ENCODE measurements at places on chromosomes 6 and 20.

DNA sequence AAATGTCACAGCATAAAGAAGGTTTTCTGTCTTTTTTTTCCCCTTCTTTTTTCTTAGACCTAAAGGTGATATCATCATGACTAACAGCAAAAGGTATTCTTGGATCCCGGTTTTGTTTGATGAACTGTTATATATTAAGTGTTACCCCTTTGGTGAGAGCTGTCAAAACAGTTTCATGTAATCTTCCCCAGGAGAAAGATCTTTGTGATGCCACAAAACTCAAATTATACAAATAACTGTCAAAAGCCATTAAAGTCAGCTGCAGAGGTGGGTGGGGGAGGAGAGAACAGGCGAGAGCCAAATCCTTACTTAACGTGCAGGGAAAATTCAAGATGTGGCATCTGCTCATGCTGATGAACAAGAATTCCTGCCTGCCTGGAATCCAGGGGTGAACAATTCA lies 258.2 kb downstream of the BMP7 start:
- DNase-seq, result no peak

DNA sequence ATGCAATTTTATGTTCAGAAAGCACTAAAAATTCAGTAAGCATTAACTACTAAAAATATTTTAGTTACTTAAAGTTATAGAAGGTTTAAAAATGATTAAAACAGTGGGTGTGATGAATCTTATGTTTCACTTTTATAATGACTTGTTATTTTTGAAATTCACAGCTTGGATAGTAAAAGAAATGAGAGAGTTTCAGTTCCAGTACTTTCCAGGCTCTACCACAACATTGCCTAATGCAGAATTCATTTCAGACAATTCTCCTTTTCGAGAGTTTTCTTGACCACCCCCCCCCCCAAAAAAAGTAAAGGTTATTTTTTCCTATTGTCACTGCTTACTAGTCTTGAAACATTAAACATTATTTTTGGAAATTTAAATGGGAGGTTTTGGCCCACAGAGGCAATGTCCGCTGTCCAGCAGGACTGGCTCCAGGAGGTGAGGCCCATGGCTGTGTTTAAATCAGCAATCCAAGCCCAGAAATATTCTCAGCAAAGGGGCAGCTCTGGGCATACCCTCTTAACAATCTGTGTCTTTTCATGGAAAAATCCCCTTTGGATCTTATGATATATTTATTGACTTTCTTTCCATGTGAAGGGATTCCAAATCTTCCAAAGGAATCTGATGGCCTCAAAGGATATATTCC lies 519.9 kb downstream of the MAFB start:
- DNase-seq, result no peak

DNA sequence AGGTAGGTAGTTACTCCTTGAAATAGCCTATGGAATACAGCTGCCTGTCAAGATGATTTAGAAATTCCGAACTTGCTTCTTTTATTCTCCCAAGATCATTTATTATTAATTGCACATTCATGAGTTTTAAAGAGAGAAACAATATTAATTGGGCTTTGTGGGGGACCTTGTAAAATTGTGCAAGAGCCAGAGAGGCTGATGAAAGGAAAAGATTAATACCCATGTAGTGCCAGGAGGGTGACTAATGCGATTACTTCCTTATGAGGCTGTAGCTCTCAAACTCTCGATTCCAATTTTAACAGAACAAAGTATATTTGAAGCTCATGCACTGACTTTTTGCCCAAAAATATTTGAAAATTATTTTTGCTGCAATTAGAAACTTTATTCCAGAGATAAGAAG lies 423.8 kb upstream of the ID4 start:
- no peak for DNase-seq

DNA sequence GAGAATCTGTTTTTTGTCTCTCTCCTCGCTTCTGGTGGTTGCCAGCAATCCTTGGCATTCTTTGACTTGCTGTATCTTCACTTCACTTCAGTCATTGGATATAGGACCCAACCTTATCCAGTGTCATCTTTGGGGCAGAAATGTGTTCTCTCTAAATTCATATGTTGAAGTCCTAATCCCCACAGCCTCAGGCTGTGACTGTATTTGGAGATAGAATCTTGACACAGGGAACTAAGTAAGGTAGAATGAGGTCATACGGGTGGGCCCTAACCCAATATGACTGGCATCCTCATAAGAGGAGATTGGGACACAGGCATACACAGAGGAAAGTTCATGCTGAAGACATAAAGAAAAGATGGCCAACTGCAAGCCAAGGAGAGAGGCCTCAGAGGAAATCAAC lies 51.9 kb upstream of the TPD52L1 start:
- no peak for DNase-seq

DNA sequence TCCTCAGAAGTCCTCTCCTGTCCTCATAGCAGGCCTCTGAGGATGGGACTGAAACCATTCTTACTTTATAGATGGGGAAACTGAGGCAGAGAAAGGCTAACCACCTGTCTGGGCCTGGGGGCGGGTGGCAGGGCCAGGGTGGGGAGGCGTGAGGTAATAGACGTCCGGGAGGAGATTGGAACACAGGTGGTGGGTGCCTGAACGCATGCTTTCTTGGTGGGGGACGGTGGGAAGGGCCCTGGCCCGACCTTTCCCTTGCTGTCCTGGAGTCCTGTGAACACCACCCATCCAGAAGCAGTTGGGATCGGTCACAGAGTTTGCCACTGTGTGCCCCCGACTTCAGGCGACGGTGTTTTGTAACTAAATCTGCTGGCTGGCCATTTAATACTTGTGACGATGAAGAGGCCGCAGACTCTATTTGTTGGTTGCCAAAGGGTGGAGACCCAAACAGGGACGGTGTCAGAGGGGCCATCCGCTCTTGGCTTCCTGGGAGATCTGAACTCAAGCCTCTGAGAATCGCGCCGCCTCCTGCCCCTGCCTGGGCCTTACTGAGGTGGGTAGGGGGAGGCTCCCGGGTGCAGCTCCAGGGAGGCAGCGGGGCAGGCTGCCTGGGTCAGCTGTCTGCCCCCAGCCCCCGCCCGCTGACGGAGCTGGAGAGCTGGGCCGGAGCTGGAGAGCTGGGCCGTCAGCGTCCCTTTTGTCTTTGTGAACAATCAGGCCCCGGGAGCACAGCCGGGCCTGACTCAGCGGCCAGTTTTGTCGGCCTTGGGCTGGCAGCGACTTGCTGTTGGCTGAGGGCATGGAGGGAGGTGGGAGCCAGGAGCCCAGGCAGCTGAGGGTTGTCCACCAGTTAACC lies 4.1 kb downstream of the RBM38 start:
- no peak for DNase-seq
